ENCODE measurements at places on chromosomes 2 and 18. TPM values are rescaled to one million over a fixed set of nuclear protein-coding genes. Genes with fewer than 3 reads are reported as not detected.

DLGAP1 gene
- polyA plus RNA-seq, result 0.75 TPM

CAPN13 gene
- not detected for polyA plus RNA-seq

GNAL gene
- 2.7 TPM for polyA plus RNA-seq

TUBB6 gene
- polyA plus RNA-seq, result 187 TPM

SCN2A gene
- not detected for polyA plus RNA-seq

IWS1 gene
- 14.0 TPM for polyA plus RNA-seq

SLC23A3 gene
- polyA plus RNA-seq, result 1.6 TPM

CYP26B1 gene
- polyA plus RNA-seq, result 1.4 TPM

TTN gene
- polyA plus RNA-seq, result 1.3 TPM

SERPINB10 gene
- not detected for polyA plus RNA-seq

MEIS1 gene
- 7.6 TPM for polyA plus RNA-seq

MYCN gene
- 0.26 TPM for polyA plus RNA-seq

STK36 gene
- polyA plus RNA-seq, result 46.4 TPM

CD8B gene
- polyA plus RNA-seq, result not detected

TSPYL6 gene
- polyA plus RNA-seq, result not detected

CD8A gene
- 1.5 TPM for polyA plus RNA-seq

MXD1 gene
- polyA plus RNA-seq, result 5.3 TPM

EMX1 gene
- polyA plus RNA-seq, result not detected

OR6B2 gene
- not detected for polyA plus RNA-seq

COLEC11 gene
- polyA plus RNA-seq, result 33.2 TPM

RNF25 gene
- 28.0 TPM for polyA plus RNA-seq
